ENCODE measurements at places on chromosomes 11 and 22. TPM values are rescaled to one million over a fixed set of nuclear protein-coding genes. Genes with fewer than 3 reads are reported as not detected.

Gene OR52H1
- not detected for total RNA-seq

Gene SCUBE2
- total RNA-seq, result 1.6 TPM

Gene RIN1
- 5.5 TPM for total RNA-seq

Gene NXPE1
- not detected for total RNA-seq

Gene AASDHPPT
- 47.1 TPM for total RNA-seq

Gene PGA5
- 0.33 TPM for total RNA-seq

Gene CRYAB
- not detected for total RNA-seq

Gene GPR83
- 0.15 TPM for total RNA-seq

Gene USP2
- total RNA-seq, result 7.6 TPM

Gene OSBP2
- total RNA-seq, result 3.6 TPM

Gene MIOX
- total RNA-seq, result 1.4 TPM

GRCh38 chr11:32575070-32575469 lies 8.6 kb upstream of the EIF3M start:
- H3K36me3 ChIP-seq, result no peaks in the 10 kb centered on the region
- H3K27ac ChIP-seq, result no peak overlapping the region
- DNase-seq, result no peak
- H3K4me1 ChIP-seq, result peaks cover 6% of the 10 kb centered on the region

DNA sequence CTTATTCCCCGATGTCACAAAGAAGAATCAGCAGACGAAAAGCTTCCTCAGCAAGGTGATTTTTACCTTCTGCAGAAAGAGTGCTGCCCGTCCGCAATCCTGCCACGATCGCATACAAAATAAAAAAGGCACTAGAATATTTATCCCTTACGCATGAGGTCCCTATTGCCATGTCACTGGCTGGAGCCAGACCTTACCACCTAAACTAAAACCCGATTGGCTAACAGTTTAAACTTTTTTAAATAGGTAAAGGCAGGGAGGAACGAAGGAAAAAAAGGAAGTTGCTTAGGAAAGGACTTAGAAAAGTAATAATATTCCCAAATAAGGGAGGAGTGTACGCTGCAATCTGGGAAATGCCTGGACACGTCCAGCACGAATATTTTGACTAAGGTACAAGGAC lies 21.2 kb upstream of the ALDH3B2 start:
- H3K4me3 ChIP-seq, result no peak overlapping the region
- no peaks in the 10 kb centered on the region for H3K36me3 ChIP-seq
- no peak overlapping the region for H3K27ac ChIP-seq
- H3K4me1 ChIP-seq, result no peaks in the 10 kb centered on the region
- H3K27me3 ChIP-seq, result no peaks in the 10 kb centered on the region

DNA sequence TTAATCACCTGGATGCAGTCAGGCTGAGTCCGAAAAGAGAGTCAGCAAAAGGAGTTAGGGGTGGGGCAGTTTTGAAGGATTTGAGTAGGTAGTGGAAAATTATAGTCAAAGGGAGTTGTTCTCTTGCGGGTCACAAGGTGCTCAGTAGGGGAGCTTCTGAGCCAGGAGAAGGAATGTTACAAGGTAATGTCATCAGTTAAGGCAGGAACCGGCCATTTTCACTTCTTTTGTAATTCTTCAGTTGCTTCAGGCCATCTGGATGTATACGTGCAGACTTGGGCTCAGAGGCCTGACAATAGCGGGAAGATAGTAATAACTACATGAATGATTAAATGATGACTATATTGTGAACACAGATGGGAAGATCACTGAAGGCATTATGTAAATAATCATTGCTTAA lies 6.2 kb downstream of the SC5D start:
- H3K36me3 ChIP-seq, result peaks cover 23% of the 10 kb centered on the region
- no peak overlapping the region for H3K27ac ChIP-seq
- H3K27me3 ChIP-seq, result no peaks in the 10 kb centered on the region
- DNase-seq, result peak; percentile 74
- H3K4me3 ChIP-seq, result 0 out of 2 replicates have a peak overlapping the region, but pooled peaks have one; percentile 2
- H3K4me1 ChIP-seq, result peaks cover 10% of the 10 kb centered on the region

GRCh38 chr11:7442588-7443215 lies 42.6 kb upstream of the OLFML1 start:
- no peak overlapping the region for H3K4me3 ChIP-seq
- H3K27ac ChIP-seq, result no peak overlapping the region
- H3K36me3 ChIP-seq, result no peaks in the 10 kb centered on the region
- peak; percentile 75 for DNase-seq
- no peaks in the 10 kb centered on the region for H3K27me3 ChIP-seq

DNA sequence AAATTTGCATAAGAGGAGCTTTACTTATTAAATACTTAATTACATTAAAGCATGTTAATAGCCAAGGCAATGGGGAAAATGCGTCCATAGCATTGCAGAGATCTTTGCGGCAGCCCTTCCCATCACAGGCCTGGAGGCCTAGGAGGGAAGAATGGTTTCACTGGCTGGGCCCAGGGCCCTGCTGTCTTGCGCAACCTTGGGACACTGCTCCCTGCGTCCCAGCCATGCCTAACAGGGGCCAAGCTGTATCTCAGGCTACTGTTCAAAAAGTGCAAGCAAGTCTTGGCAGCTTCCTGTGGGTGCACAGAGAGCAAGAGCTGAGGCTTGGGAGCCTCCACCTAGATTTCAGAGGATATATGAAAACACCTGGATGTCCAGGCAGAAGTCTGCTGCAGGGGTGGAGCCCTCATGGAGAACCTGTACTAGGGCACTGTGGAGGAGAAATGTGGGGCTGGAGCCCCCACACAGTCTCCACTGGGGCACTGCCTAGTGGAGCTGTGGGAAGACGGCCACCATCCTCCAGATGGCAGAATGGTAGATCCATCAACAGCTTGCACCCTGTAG lies 46.0 kb downstream of the THAP12 start:
- H3K4me1 ChIP-seq, result no peaks in the 10 kb centered on the region
- H3K27me3 ChIP-seq, result no peaks in the 10 kb centered on the region
- peaks cover 20% of the 10 kb centered on the region for H3K36me3 ChIP-seq
- no peak overlapping the region for H3K27ac ChIP-seq

GRCh38 chr11:112279901-112280267 lies 19.2 kb upstream of the PLET1 start:
- no peak overlapping the region for H3K27ac ChIP-seq
- peak overlapping the region; percentile 71 for H3K4me3 ChIP-seq
- H3K36me3 ChIP-seq, result no peaks in the 10 kb centered on the region
- no peaks in the 10 kb centered on the region for H3K27me3 ChIP-seq
- H3K4me1 ChIP-seq, result no peaks in the 10 kb centered on the region
- DNase-seq, result peak; percentile 82

DNA sequence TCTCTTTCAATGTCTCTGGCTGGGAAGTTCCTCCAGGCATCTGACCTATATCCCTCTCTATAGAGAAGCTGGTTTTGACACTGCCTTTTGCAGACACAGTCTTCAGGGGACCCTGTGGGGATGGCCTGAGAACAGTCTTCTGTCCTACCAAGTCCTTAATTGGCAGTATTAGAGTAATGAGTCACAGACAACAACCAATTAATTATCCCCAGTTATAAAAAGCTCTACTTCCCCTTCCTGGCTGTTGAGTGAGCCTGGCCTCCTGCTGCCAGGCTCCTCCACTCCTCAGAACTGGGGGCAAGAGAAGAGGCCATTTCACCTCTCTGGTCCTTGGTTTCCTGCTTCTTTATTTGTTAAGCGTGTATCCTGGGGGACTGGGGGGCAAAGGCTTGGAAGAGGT lies 41.2 kb upstream of the KLHL35 start:
- no peaks in the 10 kb centered on the region for H3K36me3 ChIP-seq
- no peaks in the 10 kb centered on the region for H3K27me3 ChIP-seq
- H3K27ac ChIP-seq, result no peak overlapping the region
- no peak for DNase-seq
- H3K4me3 ChIP-seq, result no peak overlapping the region

- no peak overlapping the region for H3K27ac ChIP-seq
- H3K27me3 ChIP-seq, result no peaks in the 10 kb centered on the region
- H3K4me3 ChIP-seq, result no peak overlapping the region
- no peaks in the 10 kb centered on the region for H3K4me1 ChIP-seq
- no peak for DNase-seq
Observed at GRCh38 chr11:103420593-103420992, 311.4 kb downstream of the DYNC2H1 start.

DNA sequence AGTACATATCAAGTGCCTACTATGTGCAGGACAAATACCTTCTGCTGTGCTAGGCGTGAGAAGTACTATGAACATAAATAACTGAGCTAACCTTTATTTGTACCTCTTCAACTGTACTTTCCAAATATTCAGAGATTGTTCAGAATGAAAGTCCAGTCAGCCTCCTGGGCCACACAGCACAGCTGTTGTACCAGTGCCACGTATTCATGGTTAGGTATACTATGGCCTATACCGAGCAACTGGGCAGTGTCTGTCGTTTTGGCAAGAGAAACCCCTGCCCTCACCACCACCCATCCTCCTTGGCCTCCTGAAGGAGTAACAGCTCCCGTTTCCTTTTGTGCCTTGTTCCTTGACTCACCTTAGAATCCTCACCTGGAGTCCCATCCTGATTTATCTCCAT lies 53.0 kb downstream of the RASSF10 start:
- no peaks in the 10 kb centered on the region for H3K36me3 ChIP-seq
- no peak for DNase-seq
- H3K4me3 ChIP-seq, result no peak overlapping the region
- H3K27ac ChIP-seq, result no peak overlapping the region
- H3K27me3 ChIP-seq, result no peaks in the 10 kb centered on the region

GRCh38 chr22:27557286-27558008 lies 244.1 kb downstream of the MN1 start:
- H3K27ac ChIP-seq, result no peak overlapping the region
- no peak overlapping the region for H3K4me3 ChIP-seq
- no peak for DNase-seq
- no peaks in the 10 kb centered on the region for H3K4me1 ChIP-seq

GRCh38 chr11:11409224-11409623 lies 56.2 kb upstream of the CSNK2A3 start:
- peaks cover 6% of the 10 kb centered on the region for H3K4me1 ChIP-seq
- no peaks in the 10 kb centered on the region for H3K36me3 ChIP-seq
- no peak for DNase-seq
- H3K27ac ChIP-seq, result no peak overlapping the region
- no peaks in the 10 kb centered on the region for H3K27me3 ChIP-seq

GRCh38 chr22:29125844-29126243 lies 53.0 kb downstream of the KREMEN1 start:
- no peaks in the 10 kb centered on the region for H3K27me3 ChIP-seq
- no peak overlapping the region for H3K27ac ChIP-seq
- DNase-seq, result no peak

- DNase-seq, result no peak
- no peaks in the 10 kb centered on the region for H3K27me3 ChIP-seq
- H3K27ac ChIP-seq, result no peak overlapping the region
- no peak overlapping the region for H3K4me3 ChIP-seq
Observed at GRCh38 chr22:46180370-46181137, 30.2 kb downstream of the PPARA start.

- H3K36me3 ChIP-seq, result peaks cover 10% of the 10 kb centered on the region
- no peaks in the 10 kb centered on the region for H3K4me1 ChIP-seq
- no peak overlapping the region for H3K4me3 ChIP-seq
- no peak for DNase-seq
Observed at GRCh38 chr11:11324090-11324489, 29.0 kb downstream of the CSNK2A3 start.

- no peak overlapping the region for H3K27ac ChIP-seq
- H3K27me3 ChIP-seq, result no peaks in the 10 kb centered on the region
- H3K36me3 ChIP-seq, result no peaks in the 10 kb centered on the region
- H3K4me1 ChIP-seq, result no peaks in the 10 kb centered on the region
Observed at GRCh38 chr11:110029714-110030113, 63.5 kb upstream of the ZC3H12C start.

- H3K27me3 ChIP-seq, result no peaks in the 10 kb centered on the region
- no peak overlapping the region for H3K4me3 ChIP-seq
- no peak overlapping the region for H3K27ac ChIP-seq
- DNase-seq, result no peak
- peaks cover 29% of the 10 kb centered on the region for H3K36me3 ChIP-seq
- no peaks in the 10 kb centered on the region for H3K4me1 ChIP-seq
Observed at GRCh38 chr11:15072551-15073143, 746 bp upstream of the CALCB start.

DNA sequence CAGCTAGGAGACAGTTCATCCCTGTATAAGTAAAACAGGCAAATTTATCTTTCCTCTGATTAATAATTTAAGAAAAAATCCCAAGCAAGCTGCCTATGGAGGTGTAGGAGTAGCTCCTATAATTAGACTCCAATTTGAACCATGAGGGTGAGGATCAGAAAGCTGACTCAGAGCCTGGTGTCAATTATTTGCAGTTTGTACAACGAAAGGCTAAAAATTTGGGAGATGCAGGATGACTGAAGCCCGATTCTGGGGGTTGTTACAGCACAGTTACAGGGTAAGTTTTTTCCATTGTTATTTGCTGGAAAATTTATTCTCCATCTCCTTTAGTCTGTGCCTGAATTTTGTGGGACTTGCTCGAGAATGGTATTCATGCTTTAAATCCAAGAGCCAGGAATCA lies 359.4 kb upstream of the CCDC90B start:
- H3K36me3 ChIP-seq, result no peaks in the 10 kb centered on the region
- no peak overlapping the region for H3K27ac ChIP-seq
- H3K4me1 ChIP-seq, result peaks cover 7% of the 10 kb centered on the region
- H3K27me3 ChIP-seq, result no peaks in the 10 kb centered on the region

- no peak overlapping the region for H3K27ac ChIP-seq
- no peaks in the 10 kb centered on the region for H3K27me3 ChIP-seq
- H3K4me3 ChIP-seq, result no peak overlapping the region
- peaks cover 3% of the 10 kb centered on the region for H3K4me1 ChIP-seq
- no peak for DNase-seq
Observed at GRCh38 chr22:26985931-26986782, 328.8 kb downstream of the MIAT start.

GRCh38 chr11:57205041-57205641 lies 23.4 kb downstream of the LRRC55 start:
- no peaks in the 10 kb centered on the region for H3K27me3 ChIP-seq
- no peak overlapping the region for H3K27ac ChIP-seq

- peaks cover 3% of the 10 kb centered on the region for H3K4me1 ChIP-seq
- H3K4me3 ChIP-seq, result no peak overlapping the region
- no peak for DNase-seq
- H3K27ac ChIP-seq, result no peak overlapping the region
- no peaks in the 10 kb centered on the region for H3K36me3 ChIP-seq
Observed at GRCh38 chr11:113907152-113907551, 2.6 kb downstream of the HTR3B start.

GRCh38 chr11:1202776-1203504 lies 19.9 kb upstream of the MUC5B start:
- no peaks in the 10 kb centered on the region for H3K27me3 ChIP-seq
- no peak overlapping the region for H3K4me3 ChIP-seq
- H3K4me1 ChIP-seq, result no peaks in the 10 kb centered on the region
- DNase-seq, result peak; percentile 89

- no peak overlapping the region for H3K27ac ChIP-seq
- peak; percentile 68 for DNase-seq
- no peak overlapping the region for H3K4me3 ChIP-seq
- H3K36me3 ChIP-seq, result peaks cover 19% of the 10 kb centered on the region
Observed at GRCh38 chr22:40396882-40397281, 26.5 kb downstream of the SGSM3 start.

DNA sequence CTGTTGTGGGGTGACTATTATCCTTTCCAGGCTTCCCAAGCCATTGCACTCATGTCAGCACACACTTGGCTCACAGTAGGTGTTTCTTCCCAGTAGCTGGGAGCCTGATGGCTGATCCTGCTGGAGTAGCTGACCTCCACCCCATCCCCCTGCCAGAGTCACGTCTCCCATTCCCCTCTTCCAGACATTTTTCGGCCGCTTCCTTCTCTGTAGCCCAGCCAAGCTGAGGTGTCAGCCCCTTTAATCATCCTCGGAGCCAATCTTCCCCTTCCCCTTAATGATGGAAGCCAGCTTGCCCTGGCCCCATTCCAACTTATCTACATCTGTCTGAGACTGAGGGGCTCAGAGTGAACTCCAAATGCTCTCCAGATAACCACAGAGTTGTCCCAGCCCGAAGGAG lies 550.7 kb downstream of the MN1 start:
- H3K27ac ChIP-seq, result no peak overlapping the region
- no peak for DNase-seq
- no peak overlapping the region for H3K4me3 ChIP-seq
- peaks cover 2% of the 10 kb centered on the region for H3K4me1 ChIP-seq

Data from H9 (cell line).